Myocyte (in vitro differentiated cells): ENCODE measurements at places on chromosomes 1 and 21. TPM values are rescaled to one million over a fixed set of nuclear protein-coding genes. Genes with fewer than 3 reads are reported as not detected.

DNA sequence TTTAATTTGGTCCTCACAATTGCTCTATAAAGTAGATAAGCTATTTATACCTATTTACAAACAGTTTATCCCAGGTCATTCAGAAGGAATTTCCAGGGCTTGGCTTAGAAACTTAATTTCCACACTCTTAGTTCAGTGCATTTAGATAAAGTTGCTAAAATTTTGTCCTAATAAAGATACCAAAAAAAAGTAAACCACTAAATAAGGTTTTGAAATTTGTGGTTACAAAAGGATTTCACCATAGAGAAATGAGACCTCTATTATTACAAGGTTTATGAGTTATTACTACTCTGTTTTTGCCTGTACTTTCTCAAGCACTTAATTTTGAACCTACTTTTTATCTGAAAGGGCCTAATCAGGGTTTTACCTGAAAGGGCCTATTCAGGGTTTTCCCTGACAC lies 22.4 kb downstream of the PTPN22 start:
- DNase-seq: no peak

GRCh38 chr1:41313661-41314131 lies 47.5 kb upstream of the FOXO6 start:
- no peak for DNase-seq

DNA sequence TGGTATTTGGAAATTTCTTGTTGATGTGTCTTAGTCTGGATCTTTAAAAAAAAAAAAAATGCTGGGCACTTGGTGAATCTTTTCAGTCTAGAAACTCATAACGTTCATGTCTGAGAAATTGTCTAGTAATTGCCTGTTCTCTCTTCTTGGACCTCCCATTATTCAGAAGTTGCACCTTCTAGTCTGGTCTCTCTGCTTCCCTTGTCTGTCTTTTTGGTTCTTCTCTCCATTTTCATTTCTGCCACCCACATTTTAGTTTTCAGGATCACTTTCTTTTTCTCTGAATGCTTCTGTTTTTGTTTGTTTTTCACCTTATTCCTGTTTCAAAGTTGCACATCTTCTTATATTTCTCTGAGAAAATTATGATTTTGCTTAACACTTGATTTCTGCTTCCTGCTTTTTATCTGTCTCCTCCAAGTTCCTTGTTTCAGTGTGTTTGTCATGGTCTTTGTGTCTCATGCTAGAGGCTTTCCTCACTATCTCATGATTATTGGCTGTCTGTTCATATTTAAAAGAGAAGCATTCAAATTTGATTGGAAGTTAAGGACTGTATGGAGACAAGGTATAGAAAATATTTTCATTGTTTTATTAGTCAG lies 21.3 kb downstream of the BACE2 start:
- DNase-seq: no peak

The GSTM4 gene
- total RNA-seq: 5.5 and 5.8 TPM in 2 replicates

GRCh38 chr1:6825828-6826227 lies 40.6 kb downstream of the CAMTA1 start:
- DNase-seq: no peak

GRCh38 chr1:206911064-206911663 lies 10.6 kb downstream of the FCMR start:
- DNase-seq: peak; percentile 66

DNA sequence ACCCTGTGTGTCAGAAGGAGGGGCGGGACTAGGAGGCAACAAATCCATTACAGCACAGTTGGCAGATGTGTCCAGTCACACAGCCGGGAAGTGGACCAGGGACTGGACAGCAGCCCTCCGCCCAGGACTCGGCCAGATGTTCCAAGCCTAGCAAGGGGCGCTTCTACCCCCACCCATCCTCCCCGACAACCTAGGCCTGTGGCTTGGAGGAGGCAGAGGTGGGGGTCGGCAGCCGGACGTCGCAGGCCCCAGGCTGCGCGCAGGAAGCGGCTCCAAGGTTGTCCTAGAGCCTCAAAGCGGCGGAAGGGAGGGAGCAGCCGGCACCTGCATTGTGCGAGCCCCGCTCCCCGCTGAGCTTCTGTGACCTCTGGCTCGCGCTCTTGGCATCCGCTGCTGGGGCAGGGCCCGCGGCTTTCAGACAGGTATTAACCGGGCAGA lies 20.6 kb upstream of the MYCL start:
- no peak for DNase-seq

DNA sequence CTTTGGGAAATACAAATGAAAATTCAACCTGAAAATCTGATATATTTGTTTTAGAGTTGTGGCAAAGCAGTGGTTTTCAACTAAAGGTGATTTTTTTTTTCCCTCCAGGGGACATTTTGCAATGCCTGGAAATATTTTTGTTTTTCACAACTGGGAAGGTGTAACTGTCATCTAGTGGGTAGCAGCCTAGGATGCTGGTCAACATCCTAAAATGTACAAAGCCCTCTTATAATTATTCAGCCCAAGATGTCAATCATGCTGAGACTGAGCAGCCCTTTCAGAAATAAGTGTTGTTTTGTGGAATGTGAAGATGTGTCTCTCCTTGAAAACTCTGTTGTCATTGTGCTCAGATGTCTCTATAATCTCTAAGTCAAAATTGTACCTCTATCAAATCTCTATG lies 95.2 kb upstream of the NCAM2 start:
- no peak for DNase-seq

The ABCG1 gene
- total RNA-seq: 0.57 and 1.2 TPM in 2 replicates

The CD164L2 gene
- not detected in 2 replicates for total RNA-seq

DNA sequence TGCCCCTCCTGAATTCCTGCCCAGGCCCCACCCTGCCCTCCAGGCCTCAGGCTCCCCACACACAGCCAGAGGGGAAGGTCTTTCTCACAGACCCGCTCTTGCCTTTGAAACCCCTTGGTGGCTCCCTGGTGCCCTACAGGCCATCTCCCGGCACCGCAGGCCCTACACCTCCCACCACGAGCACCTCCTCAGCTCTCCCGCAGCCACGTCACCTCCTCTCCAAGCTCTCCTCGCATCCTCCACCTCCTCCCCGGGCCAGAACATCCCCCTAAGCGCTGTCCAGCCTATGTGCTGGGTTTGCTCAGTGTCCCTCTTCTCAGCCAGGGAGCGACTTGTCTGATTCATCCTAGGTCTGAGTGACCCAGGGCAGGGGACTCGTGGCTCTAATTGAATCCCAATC lies 66.4 kb downstream of the DMRTB1 start:
- no peak for DNase-seq

The SELL gene
- not detected in 2 replicates for total RNA-seq

The TTC22 gene
- total RNA-seq: not detected in 2 replicates

The FAAH gene
- total RNA-seq: 0.26 TPM in 1 of 2 replicates, not detected in the other

- DNase-seq: no peak
These were observed 11.4 kb upstream of the SELE start for GRCh38 chr1:169745015-169745861.

- peak; percentile 30 for DNase-seq
These were observed 347.8 kb downstream of the DUSP10 start for GRCh38 chr1:221394011-221394544.

The CYP4X1 gene
- total RNA-seq: not detected in 2 replicates

The IVL gene
- not detected in 2 replicates for total RNA-seq

GRCh38 chr21:37452227-37452626 lies 85.7 kb downstream of the DYRK1A start:
- peak; percentile 92 for DNase-seq

- DNase-seq: no peak
These were observed 49.2 kb upstream of the TEKT2 start for GRCh38 chr1:36034692-36035091.

GRCh38 chr1:87933171-87933570 lies 604.5 kb downstream of the LMO4 start:
- DNase-seq: no peak

GRCh38 chr1:15090373-15090772 lies 63.2 kb upstream of the TMEM51 start:
- DNase-seq: no peak

- DNase-seq: peak; percentile 75
These were observed 157.3 kb upstream of the RUNX1 start for GRCh38 chr21:35206141-35207125.

- peak; percentile 59 for DNase-seq
These were observed 371.6 kb downstream of the PRDM2 start for GRCh38 chr1:14071581-14071980.
